Cardiac muscle cell (in vitro differentiated cells and primary cell): ENCODE measurements at places on chromosomes 3 and 15. TPM values are rescaled to one million over a fixed set of nuclear protein-coding genes. Genes with fewer than 3 reads are reported as not detected.

ACAA1 gene
- 62.8 and 63.1 TPM in 2 replicates for total RNA-seq

CDCP1 gene
- total RNA-seq, result 0.04 and 0.12 TPM in 2 replicates

- H3K27ac ChIP-seq, result no peak overlapping the region
- H3K4me3 ChIP-seq, result no peak overlapping the region
- no peaks in the 10 kb centered on the region for H3K27me3 ChIP-seq
- H3K36me3 ChIP-seq, result no peaks in the 10 kb centered on the region
- no peaks in the 10 kb centered on the region for H3K4me1 ChIP-seq
These were observed 31.6 kb downstream of the SAXO2 start for GRCh38 chr15:82294061-82294690.

DNA sequence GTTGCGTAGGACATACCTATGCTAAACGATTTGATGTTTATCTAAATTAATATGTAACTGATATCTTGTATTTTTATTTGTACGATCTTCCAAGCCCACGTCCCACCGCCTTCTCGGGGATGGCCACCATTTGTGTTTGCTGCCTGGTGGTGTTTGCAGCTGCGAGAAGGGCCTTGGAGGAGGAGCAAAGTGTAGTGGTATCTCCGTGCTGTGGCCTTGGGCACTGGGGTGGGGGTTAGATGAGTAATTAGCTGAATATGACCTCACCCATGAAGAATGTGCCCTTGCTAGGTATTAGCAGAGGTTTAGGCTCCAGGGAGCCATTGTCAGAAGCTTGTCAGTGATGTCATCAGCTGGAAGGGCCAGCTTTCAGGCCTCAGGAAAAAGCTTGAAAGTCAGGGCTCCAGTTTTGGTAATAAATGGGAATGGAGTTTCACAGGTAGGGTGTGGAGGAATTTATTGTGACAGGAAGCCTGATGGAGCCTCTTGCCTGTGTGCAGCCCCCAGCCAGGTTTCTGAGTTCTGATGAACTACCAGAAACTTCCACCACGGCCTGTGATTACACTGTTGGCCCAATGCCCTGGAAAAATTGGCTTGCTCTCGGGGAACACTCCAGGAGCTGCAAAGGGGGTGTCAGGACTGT lies 41.0 kb downstream of the FLNB start:
- peak overlapping the region; percentile 87 for H3K27ac ChIP-seq
- H3K4me3 ChIP-seq, result no peak overlapping the region
- no peaks in the 10 kb centered on the region for H3K36me3 ChIP-seq

GRCh38 chr15:40409366-40409765 lies 3.8 kb downstream of the IVD start:
- no peaks in the 10 kb centered on the region for H3K27me3 ChIP-seq
- H3K27ac ChIP-seq, result no peak overlapping the region
- no peak for DNase-seq
- no peak overlapping the region for H3K4me3 ChIP-seq
- H3K4me1 ChIP-seq, result peaks cover 19% of the 10 kb centered on the region
- peaks cover 34% of the 10 kb centered on the region for H3K36me3 ChIP-seq

DNA sequence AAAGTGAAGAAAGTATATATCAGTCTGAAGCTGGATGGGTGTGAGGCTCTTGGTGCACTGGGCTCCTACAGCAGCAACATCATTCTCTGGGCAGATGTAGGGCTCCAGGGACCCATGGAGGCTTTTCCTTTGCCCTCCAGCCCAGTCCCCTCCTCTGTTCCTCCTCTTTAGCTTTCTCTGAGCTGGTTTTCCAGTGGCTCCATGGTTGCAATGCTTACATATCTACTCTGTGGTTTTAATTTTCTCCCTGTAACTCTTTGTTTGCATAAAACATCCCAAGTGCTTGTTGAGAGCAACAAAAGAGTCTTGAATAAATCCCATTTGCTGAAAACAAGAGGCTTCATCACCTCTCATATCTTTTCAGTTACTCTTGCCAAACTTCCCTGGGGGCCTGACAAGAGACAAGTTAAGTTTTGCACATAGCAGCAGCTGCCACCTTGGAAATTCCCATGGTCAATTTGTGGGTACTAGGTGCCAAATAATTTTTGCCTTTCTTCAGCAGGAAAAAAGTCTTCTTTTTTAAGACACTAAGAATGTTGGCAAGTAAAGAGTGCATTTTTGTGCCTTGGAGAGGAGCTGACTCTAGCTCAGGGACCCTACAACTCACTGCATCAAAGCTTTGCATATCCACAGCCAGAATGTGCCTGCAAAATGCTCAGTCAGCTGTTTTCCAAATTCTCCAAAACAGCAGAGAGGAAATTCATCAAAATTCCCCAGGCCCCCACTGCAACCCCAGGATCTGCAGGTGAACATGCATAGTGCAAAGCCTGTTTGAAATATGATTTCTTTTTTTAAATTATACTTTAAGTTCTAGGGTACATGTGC lies 41.9 kb downstream of the COLQ start:
- DNase-seq, result no peak
- H3K27ac ChIP-seq, result no peak overlapping the region
- no peaks in the 10 kb centered on the region for H3K27me3 ChIP-seq
- no peak overlapping the region for H3K4me3 ChIP-seq

GRCh38 chr3:16126634-16127033 lies 47.8 kb upstream of the GALNT15 start:
- no peak overlapping the region for H3K4me3 ChIP-seq
- H3K27ac ChIP-seq, result no peak overlapping the region
- no peaks in the 10 kb centered on the region for H3K36me3 ChIP-seq
- no peak for DNase-seq
- no peaks in the 10 kb centered on the region for H3K4me1 ChIP-seq
- no peaks in the 10 kb centered on the region for H3K27me3 ChIP-seq
